ENCODE measurements at places on chromosomes 3 and 15.

DNA sequence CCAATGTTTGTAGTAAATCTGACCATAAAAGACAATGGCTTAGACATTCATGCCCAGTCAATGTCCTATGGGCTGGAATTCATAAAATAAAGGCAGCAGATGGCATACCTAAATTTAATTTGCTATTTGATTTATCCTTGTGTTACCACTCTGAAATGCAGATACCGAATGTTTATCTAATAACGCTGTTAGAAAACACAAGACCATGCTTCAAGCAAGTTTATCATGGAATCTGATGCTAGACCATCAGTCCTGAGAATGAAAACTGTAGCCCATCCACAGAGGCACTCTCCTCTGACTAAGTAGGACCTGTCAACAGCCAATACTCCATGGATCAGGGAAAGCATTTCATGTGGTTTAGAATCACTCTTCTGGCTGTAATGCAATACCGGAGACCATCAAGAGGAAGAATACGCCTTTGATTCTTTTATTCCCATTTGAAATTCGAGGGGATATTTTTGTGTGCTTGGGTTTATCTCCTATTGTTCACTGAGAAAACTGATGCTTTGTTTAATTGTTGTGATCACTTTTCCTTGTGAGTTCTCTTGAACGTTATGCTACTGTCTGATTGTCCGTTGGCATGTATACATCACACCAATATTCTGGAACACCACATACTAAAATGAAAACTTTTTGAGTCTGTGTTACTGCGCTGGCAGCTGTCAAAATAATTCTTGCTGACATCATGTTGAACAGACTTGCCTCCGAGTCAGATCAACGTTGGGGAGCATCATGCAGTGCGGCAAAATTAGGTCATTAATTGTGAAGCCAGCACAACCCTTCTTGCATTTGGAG, 12.1 kb upstream of the CPB1 start:
- no peak for DNase-seq

GRCh38 chr3:188589071-188589470, 435.1 kb downstream of the LPP start:
- DNase-seq = no peak

DNA sequence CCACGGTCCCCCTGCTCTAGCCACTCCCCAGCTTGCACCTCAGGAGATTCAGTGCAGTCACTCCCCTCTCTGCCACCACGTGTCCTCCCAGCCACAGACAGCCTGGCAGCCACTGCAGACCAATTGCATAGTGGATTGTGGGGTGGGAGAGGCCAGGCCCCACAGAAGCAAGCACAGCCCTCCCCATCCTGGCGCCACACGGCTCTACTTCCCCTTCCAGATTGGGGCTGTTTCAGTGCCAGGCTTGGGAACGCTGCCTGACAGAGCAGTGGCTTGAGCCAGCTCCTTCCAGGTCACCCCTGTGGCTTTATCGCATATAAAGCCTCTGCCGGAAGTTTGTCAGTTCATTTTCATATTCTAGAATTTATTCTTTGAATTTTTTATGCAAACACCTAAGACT, 90.7 kb downstream of the TMEM266 start:
- DNase-seq = no peak

DNA sequence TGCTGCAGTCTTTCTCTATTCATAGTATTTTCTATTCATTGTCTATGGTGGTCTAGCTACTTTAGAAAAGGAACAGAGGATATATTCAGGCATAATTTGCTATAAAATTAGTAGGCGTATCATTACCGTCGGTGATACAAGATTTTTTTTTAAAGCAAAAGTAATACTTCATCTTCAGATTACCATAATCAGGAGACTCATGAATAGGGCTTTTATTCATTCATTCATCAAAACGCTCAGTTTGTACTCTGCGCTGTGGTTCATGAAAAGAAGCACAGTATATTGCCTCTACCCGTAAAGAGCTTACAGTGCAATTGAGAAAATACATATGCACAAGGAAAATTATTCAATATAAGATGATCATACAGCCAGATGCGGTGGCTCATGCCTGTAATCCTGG, 136.7 kb upstream of the CHRM5 start:
- no peak for DNase-seq

DNA sequence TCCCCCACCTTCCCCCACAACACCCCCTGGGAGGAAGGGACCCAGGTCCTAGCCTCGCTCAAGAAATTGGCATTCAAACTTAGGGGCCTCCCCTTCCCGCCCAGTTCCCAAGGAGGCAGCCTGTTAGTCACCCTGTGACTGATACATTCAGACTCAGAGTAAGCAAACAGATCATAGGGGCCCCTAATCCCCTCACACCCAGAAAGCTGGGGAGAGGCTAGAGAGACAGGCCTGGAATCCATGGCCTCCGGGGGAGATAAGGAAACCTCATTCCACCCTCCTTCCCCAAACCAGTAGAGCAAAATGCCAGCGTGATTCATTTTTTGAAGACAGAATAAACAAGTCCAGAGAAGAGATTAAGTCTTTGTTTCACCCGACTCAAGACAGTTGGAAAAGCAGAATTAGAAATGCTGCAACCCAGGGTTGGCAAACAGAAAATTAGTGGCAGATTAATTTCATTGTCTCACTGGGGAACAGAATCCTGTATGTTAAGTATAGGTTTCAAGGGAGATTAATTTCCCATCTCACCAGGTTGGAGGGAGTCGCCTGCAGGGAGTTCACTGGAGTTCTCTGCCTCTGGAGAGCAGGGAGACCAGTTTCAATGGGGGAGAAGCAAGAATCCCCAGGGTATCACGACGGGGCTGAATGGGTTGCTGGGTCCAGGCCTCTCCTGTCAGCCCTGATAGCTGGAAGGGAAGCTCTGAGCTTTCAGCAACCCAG, 268.3 kb downstream of the UACA start:
- DNase-seq = no peak

Measured in CD4-positive, alpha-beta T cell treated with Interleukin-10 for 1 hour (primary cell).